ENCODE measurements at places on chromosomes 2 and 18. TPM values are rescaled to one million over a fixed set of nuclear protein-coding genes. Genes with fewer than 3 reads are reported as not detected.

GRCh38 chr2:154709215-154709614, 10.7 kb downstream of the KCNJ3 start:
- no peaks in the 10 kb centered on the region for H3K36me3 ChIP-seq
- H3K27ac ChIP-seq = no peak overlapping the region
- no peak overlapping the region for H3K4me3 ChIP-seq

GRCh38 chr2:148557844-148558436, 86.6 kb upstream of the EPC2 start:
- H3K27ac ChIP-seq = no peak overlapping the region
- DNase-seq = no peak
- H3K36me3 ChIP-seq = no peaks in the 10 kb centered on the region
- H3K4me1 ChIP-seq = no peaks in the 10 kb centered on the region
- no peaks in the 10 kb centered on the region for H3K27me3 ChIP-seq
- H3K4me3 ChIP-seq = no peak overlapping the region

- H3K27me3 ChIP-seq = no peaks in the 10 kb centered on the region
- DNase-seq = no peak
- peak overlapping the region; percentile 21 for H3K27ac ChIP-seq
- H3K4me3 ChIP-seq = no peak overlapping the region
- H3K4me1 ChIP-seq = no peaks in the 10 kb centered on the region
These were observed 116.5 kb downstream of the MCFD2 start for GRCh38 chr2:46798998-46799698.

- no peaks in the 10 kb centered on the region for H3K36me3 ChIP-seq
- DNase-seq = no peak
- H3K27ac ChIP-seq = no peak overlapping the region
These were observed 34.9 kb downstream of the CAVIN2 start for GRCh38 chr2:191811807-191812602.

- H3K4me3 ChIP-seq = no peak overlapping the region
- DNase-seq = no peak
- no peaks in the 10 kb centered on the region for H3K36me3 ChIP-seq
- no peaks in the 10 kb centered on the region for H3K27me3 ChIP-seq
- H3K4me1 ChIP-seq = no peaks in the 10 kb centered on the region
- H3K27ac ChIP-seq = no peak overlapping the region
These were observed 131.5 kb downstream of the CAPN13 start for GRCh38 chr2:30675758-30676157.

DNA sequence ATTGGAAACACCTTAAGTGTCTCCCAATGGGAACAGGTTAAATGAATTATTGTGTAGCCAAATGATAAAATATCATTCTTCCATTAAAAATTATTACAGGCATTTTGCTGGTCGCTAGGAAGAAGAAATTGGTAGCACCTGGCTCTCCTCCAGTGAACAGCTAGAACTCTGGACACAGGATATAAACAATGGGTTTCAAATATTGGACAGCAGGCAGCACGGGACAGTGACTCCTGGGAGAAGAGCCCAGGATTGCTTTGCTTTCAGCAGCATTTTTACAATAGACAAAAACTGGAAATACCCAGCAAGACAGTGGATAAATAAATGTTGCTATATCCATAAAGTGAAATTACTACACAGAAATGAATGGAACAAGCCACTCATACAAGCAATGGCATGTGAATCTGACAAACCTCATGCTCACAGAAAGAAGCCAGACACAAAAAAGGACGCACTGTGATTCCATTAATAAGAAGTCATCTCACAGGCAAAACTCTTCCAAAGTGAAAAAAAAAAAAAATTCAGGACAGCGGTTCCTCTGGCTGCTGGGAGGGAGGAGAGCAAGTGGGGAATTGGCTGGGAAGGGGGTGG, 50.5 kb downstream of the LAMA1 start:
- no peaks in the 10 kb centered on the region for H3K27me3 ChIP-seq
- no peaks in the 10 kb centered on the region for H3K4me1 ChIP-seq
- no peak overlapping the region for H3K4me3 ChIP-seq
- DNase-seq = no peak
- no peaks in the 10 kb centered on the region for H3K36me3 ChIP-seq

DNA sequence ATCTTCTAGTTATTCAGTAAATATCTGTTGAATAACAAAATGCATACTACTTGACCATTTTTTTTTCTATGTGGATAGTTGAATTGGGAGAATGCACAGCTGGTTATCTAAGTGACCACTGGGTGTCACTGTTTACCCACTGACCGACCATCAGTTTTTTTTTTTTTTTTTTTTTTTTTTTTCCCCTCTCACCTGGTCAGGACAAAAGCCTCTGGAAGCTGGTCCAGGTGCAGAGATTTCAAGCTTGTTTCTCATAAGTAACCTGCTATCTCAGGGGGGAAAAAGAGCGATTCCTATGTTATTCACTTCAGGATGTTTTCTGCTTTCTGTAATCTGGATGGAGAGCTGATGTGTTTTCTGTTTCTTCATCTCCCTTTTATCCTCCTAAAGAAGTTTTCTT, 256.0 kb downstream of the DCDC2C start:
- no peak overlapping the region for H3K27ac ChIP-seq
- H3K4me1 ChIP-seq = no peaks in the 10 kb centered on the region
- no peaks in the 10 kb centered on the region for H3K36me3 ChIP-seq

- no peak overlapping the region for H3K27ac ChIP-seq
- no peaks in the 10 kb centered on the region for H3K36me3 ChIP-seq
These were observed 59.8 kb downstream of the MEMO1 start for GRCh38 chr2:31950946-31951562.

GRCh38 chr2:105078906-105079495, 41.1 kb downstream of the MRPS9 start:
- DNase-seq = no peak
- no peak overlapping the region for H3K27ac ChIP-seq
- H3K36me3 ChIP-seq = no peaks in the 10 kb centered on the region
- no peaks in the 10 kb centered on the region for H3K27me3 ChIP-seq

- no peaks in the 10 kb centered on the region for H3K27me3 ChIP-seq
- H3K4me1 ChIP-seq = no peaks in the 10 kb centered on the region
- no peak overlapping the region for H3K27ac ChIP-seq
These were observed 304.7 kb upstream of the TMEFF2 start for GRCh38 chr2:192499476-192499875.

- H3K36me3 ChIP-seq = no peaks in the 10 kb centered on the region
- no peaks in the 10 kb centered on the region for H3K4me1 ChIP-seq
- no peak for DNase-seq
- no peaks in the 10 kb centered on the region for H3K27me3 ChIP-seq
These were observed 327.2 kb upstream of the PKDCC start for GRCh38 chr2:41720331-41721251.

DNA sequence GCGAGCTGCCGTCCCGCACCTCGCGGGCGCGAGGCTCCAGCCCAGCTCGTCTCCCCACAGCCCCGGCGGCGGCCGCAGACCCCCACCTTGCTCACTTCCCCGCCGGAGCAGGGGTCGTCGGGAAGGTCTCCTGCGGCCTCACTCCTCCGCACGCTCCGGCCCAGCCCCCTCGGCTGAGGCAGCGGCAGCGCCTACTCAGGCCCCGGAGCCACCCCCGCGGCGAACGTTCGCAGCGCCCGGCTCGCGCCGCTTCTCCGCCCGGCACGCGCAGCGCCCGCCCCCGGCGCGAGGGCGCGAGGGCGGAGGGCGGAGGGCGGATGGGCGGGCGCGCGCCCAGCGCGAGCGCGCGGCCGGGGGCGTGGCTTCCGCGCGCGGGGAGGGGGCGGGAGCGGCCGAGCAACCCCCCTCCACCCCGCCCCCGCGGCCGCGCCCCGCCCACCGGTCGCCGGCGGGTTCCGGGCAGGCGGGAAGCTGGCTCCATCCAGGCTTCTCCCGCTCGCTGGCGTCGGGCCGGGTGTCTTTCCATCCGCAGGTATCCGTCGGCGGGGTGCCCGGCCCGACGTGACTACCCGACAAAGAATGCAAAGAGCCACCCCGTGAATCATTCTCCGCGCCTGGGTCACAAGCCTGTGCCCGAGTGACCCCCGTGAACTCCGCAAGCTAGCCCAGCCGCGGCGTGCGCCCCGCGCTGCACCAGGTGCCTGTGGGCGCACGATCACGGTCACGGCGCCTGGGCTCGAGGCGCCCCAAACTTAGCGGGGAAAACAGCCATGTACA, at the start of gene DTNB:
Gene DTNB (minus strand): TSS at position 278 of the 777 bp plus-strand sequence. CDS start 20,917 bp downstream, outside the sequence.
- H3K27ac ChIP-seq = peak within 1 kb of the TSS; percentile 94
- peak; percentile 16 for DNase-seq
- H3K36me3 ChIP-seq = no peaks in the 10 kb centered on the region
- H3K4me3 ChIP-seq = peak within 1 kb of the TSS; percentile 98
- H3K27me3 ChIP-seq = no peaks in the 10 kb centered on the region

DNA sequence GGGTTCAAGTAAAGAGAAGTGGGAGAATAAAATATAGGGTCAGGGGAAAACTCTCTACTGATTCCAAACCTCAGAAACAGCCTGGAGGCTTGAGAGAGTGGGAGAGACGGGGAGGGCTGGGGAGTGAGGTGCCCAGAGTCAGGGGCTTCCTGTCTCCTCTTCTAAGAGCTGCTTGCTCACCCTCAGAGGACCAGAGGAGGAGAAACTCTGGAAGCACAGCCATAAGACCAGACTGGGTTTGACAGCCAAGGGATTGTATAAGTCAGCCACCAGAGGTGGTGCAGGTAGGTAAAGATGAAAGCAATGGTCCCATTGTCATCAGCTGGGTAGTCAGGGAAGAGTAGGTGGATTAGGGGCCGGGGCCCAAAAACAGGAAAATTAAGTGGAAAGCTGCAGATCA, 259.4 kb downstream of the TNS1 start:
- H3K4me1 ChIP-seq = peaks cover 4% of the 10 kb centered on the region
- no peak for DNase-seq
- H3K36me3 ChIP-seq = no peaks in the 10 kb centered on the region
- no peak overlapping the region for H3K4me3 ChIP-seq

DNA sequence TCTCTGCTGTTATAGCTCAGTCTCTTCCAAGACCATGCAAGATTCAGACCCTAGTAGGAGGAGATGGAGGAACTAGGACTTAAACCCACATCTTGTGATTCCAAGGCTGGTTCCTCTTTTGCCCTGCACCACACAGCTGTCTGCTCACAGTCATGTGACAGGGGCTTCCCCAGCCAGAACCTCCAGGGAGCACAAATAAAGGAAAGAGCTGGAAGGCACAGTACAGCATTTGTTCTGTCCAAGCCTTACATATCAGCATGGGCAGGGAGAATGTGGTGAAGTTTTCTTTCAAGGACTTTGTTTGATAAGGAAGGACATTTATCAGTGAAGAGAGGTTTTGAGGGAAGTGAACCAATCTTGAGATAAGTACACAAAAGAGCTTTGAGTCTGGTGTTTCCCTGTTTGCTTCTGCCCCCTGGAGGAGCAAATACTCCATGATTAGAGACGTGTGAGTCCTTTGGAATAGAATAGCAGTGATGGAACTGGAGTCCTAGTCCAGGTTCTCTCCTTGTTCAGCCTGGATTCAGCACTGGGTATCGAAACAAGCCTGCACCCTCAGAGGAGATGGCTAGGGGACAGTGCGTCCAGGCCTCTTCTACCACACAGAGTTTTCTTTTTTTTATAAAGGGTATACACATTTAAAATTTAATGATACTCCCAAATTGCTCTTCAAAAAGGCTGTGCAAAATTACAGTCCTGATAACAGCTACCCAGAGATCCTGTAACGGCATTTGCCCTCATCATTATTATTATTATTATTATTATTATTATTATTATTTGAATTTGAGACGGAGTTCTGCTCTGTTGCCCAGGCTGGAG, 24.6 kb upstream of the CASP10 start:
- H3K27ac ChIP-seq = peak overlapping the region; percentile 72
- DNase-seq = no peak
- no peak overlapping the region for H3K4me3 ChIP-seq
- peaks cover 23% of the 10 kb centered on the region for H3K4me1 ChIP-seq
- H3K36me3 ChIP-seq = peaks cover 100% of the 10 kb centered on the region

- H3K27ac ChIP-seq = no peak overlapping the region
- no peak overlapping the region for H3K4me3 ChIP-seq
- DNase-seq = no peak
- H3K4me1 ChIP-seq = no peaks in the 10 kb centered on the region
These were observed 25.4 kb downstream of the FBLN7 start for GRCh38 chr2:112163541-112163981.

- H3K4me1 ChIP-seq = no peaks in the 10 kb centered on the region
- DNase-seq = no peak
- H3K4me3 ChIP-seq = no peak overlapping the region
- H3K27me3 ChIP-seq = no peaks in the 10 kb centered on the region
- no peak overlapping the region for H3K27ac ChIP-seq
- no peaks in the 10 kb centered on the region for H3K36me3 ChIP-seq
These were observed 99.6 kb downstream of the BABAM2 start for GRCh38 chr2:27990030-27990590.

- DNase-seq = no peak
- H3K4me1 ChIP-seq = no peaks in the 10 kb centered on the region
- H3K4me3 ChIP-seq = no peak overlapping the region
- no peaks in the 10 kb centered on the region for H3K27me3 ChIP-seq
These were observed 298.4 kb downstream of the MYCN start for GRCh38 chr2:16238786-16239185.

- H3K36me3 ChIP-seq = no peaks in the 10 kb centered on the region
- H3K4me3 ChIP-seq = no peak overlapping the region
- H3K27ac ChIP-seq = no peak overlapping the region
- H3K4me1 ChIP-seq = no peaks in the 10 kb centered on the region
- no peaks in the 10 kb centered on the region for H3K27me3 ChIP-seq
These were observed 41.3 kb downstream of the FAM171B start for GRCh38 chr2:186734957-186735734.

DNA sequence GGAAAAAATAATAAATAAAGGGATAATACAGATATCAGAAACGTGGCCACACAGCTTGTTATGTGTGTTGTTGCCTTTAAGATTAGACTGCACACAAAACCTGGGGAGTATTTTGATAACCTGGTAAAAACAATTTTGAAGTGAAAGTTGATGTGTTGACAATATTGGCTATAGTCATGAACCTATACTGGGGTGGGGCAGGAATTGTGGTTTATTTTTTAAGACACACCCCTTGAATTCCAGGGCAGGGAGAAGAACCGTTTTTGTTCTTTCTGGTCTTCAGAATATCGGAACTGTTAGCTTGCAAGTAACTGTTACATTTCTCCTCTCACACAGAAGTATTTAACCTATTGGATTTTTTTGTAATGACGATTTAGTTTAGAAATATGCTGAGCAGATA, 80.4 kb downstream of the LIMS1 start:
- no peak for DNase-seq
- H3K27ac ChIP-seq = no peak overlapping the region
- H3K4me1 ChIP-seq = peaks cover 97% of the 10 kb centered on the region
- no peaks in the 10 kb centered on the region for H3K27me3 ChIP-seq
- no peak overlapping the region for H3K4me3 ChIP-seq

GRCh38 chr2:118858485-118859156, 11.2 kb upstream of the EN1 start:
- no peak overlapping the region for H3K27ac ChIP-seq
- no peak for DNase-seq
- H3K36me3 ChIP-seq = no peaks in the 10 kb centered on the region
- H3K4me3 ChIP-seq = no peak overlapping the region
- H3K4me1 ChIP-seq = peaks cover 50% of the 10 kb centered on the region

GRCh38 chr2:85747441-85747840, 6.3 kb upstream of the ATOH8 start:
- H3K4me1 ChIP-seq = peaks cover 14% of the 10 kb centered on the region
- DNase-seq = no peak
- no peak overlapping the region for H3K4me3 ChIP-seq
- H3K27me3 ChIP-seq = no peaks in the 10 kb centered on the region
- H3K36me3 ChIP-seq = no peaks in the 10 kb centered on the region

The FAP gene
- total RNA-seq = 1.3 TPM

The SCG2 gene
- not detected for total RNA-seq

The INHA gene
- not detected for total RNA-seq

The STAT4 gene
- total RNA-seq = 0.47 TPM

The DOCK10 gene
- 10.8 TPM for total RNA-seq

The SRBD1 gene
- 10.2 TPM for total RNA-seq

The NTSR2 gene
- total RNA-seq = not detected

The DPP4 gene
- not detected for total RNA-seq

The PCARE gene
- total RNA-seq = 0.04 TPM

The IL36G gene
- not detected for total RNA-seq

The ADD2 gene
- total RNA-seq = 0.42 TPM

The FNDC4 gene
- total RNA-seq = 13.9 TPM

The PPP1R1C gene
- total RNA-seq = not detected

The FAM228A gene
- total RNA-seq = 0.19 TPM

The VWC2L gene
- total RNA-seq = not detected

Measured in esophagus squamous epithelium (tissue), 5 donors.